ENCODE measurements at places on chromosomes 16 and 17.
A peak's percentile ranks its signal among the peaks of the same experiment; 100 is the strongest.

GRCh38 chr16:1909561-1910231 is 8.5 kb downstream of the HS3ST6 start:
- no peak overlapping the region for H3K4me3 ChIP-seq
- no peaks in the 10 kb centered on the region for H3K36me3 ChIP-seq
- peaks cover 7% of the 10 kb centered on the region for H3K27me3 ChIP-seq
- no peak for DNase-seq

DNA sequence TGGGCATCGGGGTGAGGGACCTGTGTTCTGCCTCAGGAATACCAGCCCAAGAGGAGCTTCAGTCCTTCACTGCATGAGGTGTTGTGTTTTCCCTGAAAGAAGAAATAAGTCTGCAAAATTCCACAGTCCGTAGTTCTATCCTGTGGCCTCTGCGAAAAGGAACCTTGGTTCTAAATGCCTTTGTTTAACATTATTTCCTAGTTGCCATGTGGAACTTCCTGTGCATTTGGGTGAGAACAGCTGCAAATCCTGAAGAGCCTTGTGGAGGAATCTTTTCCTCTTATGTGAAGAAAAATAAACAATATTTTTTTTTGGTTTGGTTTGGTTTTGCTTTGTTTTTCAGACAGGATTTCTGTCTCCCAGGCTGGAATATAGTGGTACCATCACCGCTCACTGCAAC is 9.8 kb downstream of the PSKH1 start:
- H3K36me3 ChIP-seq: peaks cover 19% of the 10 kb centered on the region
- peaks cover 39% of the 10 kb centered on the region for H3K4me1 ChIP-seq
- peaks cover 2% of the 10 kb centered on the region for H3K27me3 ChIP-seq
- peak overlapping the region; percentile 52 for H3K4me3 ChIP-seq
- H3K27ac ChIP-seq: peak overlapping the region; percentile 100

- no peak overlapping the region for H3K4me3 ChIP-seq
- no peak overlapping the region for H3K27ac ChIP-seq
- peaks cover 2% of the 10 kb centered on the region for H3K4me1 ChIP-seq
- peaks cover 8% of the 10 kb centered on the region for H3K27me3 ChIP-seq
- no peak for DNase-seq
- peaks cover 17% of the 10 kb centered on the region for H3K36me3 ChIP-seq
Observed at GRCh38 chr17:28221751-28222414, 97.1 kb upstream of the TMEM97 start.

DNA sequence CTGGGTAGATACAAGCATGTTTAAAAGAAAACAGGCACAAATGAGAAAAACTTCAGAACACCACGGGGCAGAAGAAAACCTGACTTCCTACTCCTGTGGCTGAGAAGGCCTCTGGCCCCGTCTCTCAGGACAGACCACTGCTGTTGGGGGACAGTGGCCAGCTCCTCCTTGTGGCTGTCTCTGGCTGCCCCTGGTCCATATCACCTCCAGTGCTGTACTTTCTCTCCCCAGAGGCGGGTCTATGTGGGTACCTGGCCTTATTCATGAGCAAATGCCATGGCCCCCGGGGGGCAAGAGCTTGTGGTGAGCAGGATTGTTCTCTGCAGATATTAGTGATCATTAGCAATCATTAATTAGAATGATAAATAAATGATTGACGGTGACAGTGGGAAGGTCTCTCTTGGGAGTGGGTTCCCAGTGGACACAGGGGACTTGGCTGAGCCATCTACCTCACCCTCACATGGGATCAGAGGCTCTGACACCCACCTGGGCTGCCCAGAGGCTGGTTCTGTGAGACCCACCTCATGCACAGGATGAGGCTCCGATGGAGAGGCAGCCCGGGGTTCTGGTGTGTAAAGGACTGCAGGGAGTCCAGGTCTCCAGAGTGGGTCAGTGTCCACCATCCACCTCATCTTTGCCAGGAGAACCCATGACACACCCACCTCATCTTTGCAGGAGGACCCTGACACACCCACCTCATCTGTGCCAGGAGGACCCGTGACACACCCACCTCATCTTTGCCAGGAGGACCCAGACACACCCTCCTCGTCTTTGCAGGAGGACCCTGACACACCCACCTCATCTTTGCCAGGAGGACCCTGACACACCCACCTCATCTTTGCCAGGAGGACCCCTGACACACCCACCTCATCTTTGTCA is 30.6 kb upstream of the CBFA2T3 start:
- H3K4me3 ChIP-seq: no peak overlapping the region
- peaks cover 17% of the 10 kb centered on the region for H3K27me3 ChIP-seq
- H3K4me1 ChIP-seq: no peaks in the 10 kb centered on the region
- no peak for DNase-seq

GRCh38 chr16:2228161-2228824 is 4.9 kb downstream of the E4F1 start:
- no peaks in the 10 kb centered on the region for H3K36me3 ChIP-seq
- no peak overlapping the region for H3K4me3 ChIP-seq

DNA sequence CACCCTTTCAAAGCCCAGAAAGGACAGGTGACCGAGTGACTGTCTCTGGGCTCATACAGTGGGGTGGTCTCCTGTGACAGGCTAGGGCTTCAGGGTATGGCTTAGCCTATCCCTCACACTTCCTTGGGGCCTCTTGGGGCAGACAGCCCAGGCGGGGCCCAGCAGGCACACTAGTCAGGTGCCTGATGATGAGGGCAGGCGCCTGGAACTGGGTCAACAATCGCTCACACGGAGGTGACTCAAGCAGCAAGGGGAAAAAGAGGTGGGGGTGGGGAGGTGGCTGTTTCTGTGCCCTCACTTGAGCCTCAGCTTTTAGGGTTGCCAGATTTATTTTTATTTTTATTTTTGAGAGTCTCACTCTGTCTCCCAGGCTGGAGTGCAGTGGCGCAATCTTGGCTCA is 6.4 kb upstream of the GRN start:
- H3K27ac ChIP-seq: no peak overlapping the region
- H3K36me3 ChIP-seq: no peaks in the 10 kb centered on the region
- H3K4me3 ChIP-seq: no peak overlapping the region
- DNase-seq: no peak
- peaks cover 2% of the 10 kb centered on the region for H3K27me3 ChIP-seq

GRCh38 chr17:6346156-6346786 is 88.7 kb downstream of the AIPL1 start:
- H3K36me3 ChIP-seq: no peaks in the 10 kb centered on the region
- no peak for DNase-seq
- peaks cover 6% of the 10 kb centered on the region for H3K27me3 ChIP-seq
- no peak overlapping the region for H3K4me3 ChIP-seq

GRCh38 chr17:65261682-65262636 is 124.8 kb downstream of the RGS9 start:
- H3K27me3 ChIP-seq: no peaks in the 10 kb centered on the region
- peaks cover 14% of the 10 kb centered on the region for H3K4me1 ChIP-seq
- no peak for DNase-seq
- H3K36me3 ChIP-seq: no peaks in the 10 kb centered on the region

- no peak for DNase-seq
- H3K27ac ChIP-seq: no peak overlapping the region
- no peaks in the 10 kb centered on the region for H3K27me3 ChIP-seq
- H3K36me3 ChIP-seq: peaks cover 3% of the 10 kb centered on the region
- no peak overlapping the region for H3K4me3 ChIP-seq
- no peaks in the 10 kb centered on the region for H3K4me1 ChIP-seq
Observed at GRCh38 chr17:65413390-65413789, 148.1 kb downstream of the AXIN2 start.

GRCh38 chr16:19884611-19885450 is at the start of gene GPRC5B:
Gene GPRC5B (minus strand): TSS chr16:19884848. CDS start chr16:19872845, 12,003 bp downstream.
- H3K27ac ChIP-seq: peak within 1 kb of the TSS; percentile 42
- peaks cover 4% of the 10 kb centered on the region for H3K27me3 ChIP-seq
- peak within 1 kb of the TSS; percentile 97 for H3K4me3 ChIP-seq
- H3K4me1 ChIP-seq: peaks cover 25% of the 10 kb centered on the region
- H3K36me3 ChIP-seq: peaks cover 16% of the 10 kb centered on the region

DNA sequence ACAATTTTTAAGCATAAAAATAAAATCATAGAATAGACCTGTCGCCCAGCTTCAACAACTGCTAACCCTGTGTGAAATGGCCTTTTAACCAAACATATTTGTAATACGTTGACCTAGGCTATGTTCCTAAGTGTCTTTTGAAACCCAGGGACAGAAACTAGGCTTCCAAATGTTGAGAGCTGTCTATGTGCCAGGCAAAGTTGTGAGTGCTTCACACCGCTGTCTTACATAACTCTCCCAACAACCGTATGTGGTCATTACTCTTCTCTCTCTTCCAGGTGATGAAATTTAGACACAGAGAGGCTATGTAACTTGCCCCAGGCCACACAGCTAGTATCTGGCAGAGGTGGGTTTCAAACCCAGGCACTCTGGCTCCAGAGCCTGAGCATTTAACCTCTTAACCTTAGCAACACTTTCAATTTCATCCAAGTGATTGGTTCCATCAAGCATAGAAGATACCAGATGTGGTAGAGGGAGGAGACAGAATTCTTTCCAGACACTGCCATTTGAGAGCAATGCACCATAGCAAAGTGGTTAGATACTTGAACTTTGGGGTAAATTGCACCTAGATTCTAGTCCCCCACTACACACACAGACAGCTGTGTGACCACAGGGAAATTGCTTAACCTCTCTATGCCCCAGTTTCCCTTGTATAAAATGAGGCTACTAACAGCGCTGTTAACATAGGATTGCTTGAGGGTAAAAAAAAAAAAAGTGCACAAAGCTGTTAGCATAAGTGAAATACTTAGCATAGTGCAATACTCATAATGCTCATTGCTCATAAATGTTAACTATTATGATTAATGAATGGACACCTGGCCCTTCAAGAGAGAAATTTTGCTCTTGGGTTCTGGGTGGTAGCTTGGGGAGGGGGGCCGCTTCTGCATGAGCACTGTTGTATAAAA is 160.6 kb downstream of the IRX3 start:
- no peak overlapping the region for H3K4me3 ChIP-seq
- no peak for DNase-seq
- peaks cover 4% of the 10 kb centered on the region for H3K27me3 ChIP-seq
- peaks cover 4% of the 10 kb centered on the region for H3K4me1 ChIP-seq
- no peak overlapping the region for H3K27ac ChIP-seq
- H3K36me3 ChIP-seq: no peaks in the 10 kb centered on the region

DNA sequence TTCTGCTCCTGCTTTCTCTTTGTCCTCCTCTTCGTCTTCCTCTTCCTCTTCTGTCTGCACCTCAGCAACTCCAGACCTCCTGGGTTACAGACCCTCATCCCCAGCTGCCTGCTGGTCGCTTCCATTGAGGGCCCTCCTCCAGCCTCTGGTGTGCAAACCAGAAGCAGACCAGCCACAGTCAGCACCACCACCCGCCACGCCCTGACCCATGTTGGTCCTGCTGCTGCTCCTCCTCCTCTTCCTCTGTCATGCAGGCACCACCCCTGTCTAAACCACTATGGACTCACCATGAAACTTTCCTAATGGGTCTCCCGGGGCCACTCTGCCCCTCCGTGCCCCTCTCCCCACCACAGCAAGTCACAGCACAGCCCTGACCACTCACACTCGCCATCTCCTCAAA is 11.4 kb upstream of the OGFOD3 start:
- peaks cover 10% of the 10 kb centered on the region for H3K4me1 ChIP-seq
- H3K4me3 ChIP-seq: no peak overlapping the region
- H3K27ac ChIP-seq: no peak overlapping the region

DNA sequence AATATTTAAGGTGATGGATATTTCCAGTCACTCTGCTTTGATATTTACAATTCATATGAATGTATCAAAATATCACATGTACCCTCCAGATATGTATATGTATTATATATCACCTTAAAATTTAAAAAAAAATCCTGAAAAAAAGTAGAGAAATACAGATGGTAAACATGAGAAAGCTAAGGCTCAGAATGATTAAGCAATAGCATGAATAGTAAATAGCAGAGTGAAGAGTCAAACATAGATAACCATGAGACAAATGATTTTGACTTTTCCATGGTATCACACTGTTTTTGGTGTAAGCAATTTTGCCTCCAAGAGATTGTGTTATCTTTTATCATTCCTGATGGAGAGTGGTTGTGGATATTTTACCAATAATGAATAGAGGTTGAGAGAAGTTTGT is 868.8 kb downstream of the CDH11 start:
- H3K27ac ChIP-seq: no peak overlapping the region
- no peaks in the 10 kb centered on the region for H3K4me1 ChIP-seq
- no peak overlapping the region for H3K4me3 ChIP-seq
- H3K27me3 ChIP-seq: no peaks in the 10 kb centered on the region
- DNase-seq: no peak

GRCh38 chr17:80732268-80732667 is 187.6 kb downstream of the RPTOR start:
- H3K27ac ChIP-seq: no peak overlapping the region
- peaks cover 2% of the 10 kb centered on the region for H3K36me3 ChIP-seq
- peaks cover 26% of the 10 kb centered on the region for H3K4me1 ChIP-seq
- H3K4me3 ChIP-seq: no peak overlapping the region

GRCh38 chr17:16974569-16975276 is 2.8 kb upstream of the TNFRSF13B start:
- no peak overlapping the region for H3K4me3 ChIP-seq
- no peaks in the 10 kb centered on the region for H3K36me3 ChIP-seq
- no peak for DNase-seq

GRCh38 chr16:31700530-31701388 is 172.8 kb upstream of the ZNF267 start:
- H3K4me3 ChIP-seq: peak overlapping the region; percentile 91
- H3K4me1 ChIP-seq: peaks cover 10% of the 10 kb centered on the region
- peak; percentile 73 for DNase-seq
- peaks cover 12% of the 10 kb centered on the region for H3K27me3 ChIP-seq

DNA sequence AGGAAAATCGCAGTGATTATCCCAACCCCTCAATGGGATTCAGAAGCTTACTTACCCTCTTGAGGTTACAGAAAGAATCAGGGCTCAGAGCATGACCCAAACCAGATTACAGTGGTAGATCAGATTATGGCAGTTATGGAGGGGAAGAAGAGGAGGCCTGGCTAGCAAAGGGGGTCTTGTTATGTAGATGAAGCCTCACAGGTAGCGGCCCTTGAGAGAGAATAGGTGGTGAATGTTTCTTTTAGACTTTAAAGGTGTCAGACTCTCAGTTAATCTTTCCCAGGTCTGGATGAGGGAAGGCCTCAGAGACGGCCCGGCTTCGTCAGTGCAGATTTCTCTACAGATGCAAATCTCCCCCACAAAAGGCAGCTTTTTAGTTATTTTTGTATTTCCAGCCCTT is 15.6 kb downstream of the RNF112 start:
- no peak for DNase-seq
- H3K4me1 ChIP-seq: no peaks in the 10 kb centered on the region
- H3K4me3 ChIP-seq: no peak overlapping the region
- H3K27ac ChIP-seq: no peak overlapping the region
- no peaks in the 10 kb centered on the region for H3K36me3 ChIP-seq
- peaks cover 4% of the 10 kb centered on the region for H3K27me3 ChIP-seq

GRCh38 chr16:49725651-49726050 is 130.3 kb downstream of the ZNF423 start:
- H3K4me1 ChIP-seq: peaks cover 10% of the 10 kb centered on the region
- no peak overlapping the region for H3K4me3 ChIP-seq
- peaks cover 34% of the 10 kb centered on the region for H3K36me3 ChIP-seq

- peaks cover 8% of the 10 kb centered on the region for H3K27me3 ChIP-seq
- H3K36me3 ChIP-seq: no peaks in the 10 kb centered on the region
- H3K4me3 ChIP-seq: no peak overlapping the region
Observed at GRCh38 chr17:17648762-17649161, 32.5 kb upstream of the RAI1 start.
